Posterior cingulate gyrus (tissue), 11 donors: ENCODE measurements at places on chromosomes 3 and 15.

GRCh38 chr3:32960404-32961170 is 9.1 kb downstream of the CCR4 start:
- no peak for DNase-seq

DNA sequence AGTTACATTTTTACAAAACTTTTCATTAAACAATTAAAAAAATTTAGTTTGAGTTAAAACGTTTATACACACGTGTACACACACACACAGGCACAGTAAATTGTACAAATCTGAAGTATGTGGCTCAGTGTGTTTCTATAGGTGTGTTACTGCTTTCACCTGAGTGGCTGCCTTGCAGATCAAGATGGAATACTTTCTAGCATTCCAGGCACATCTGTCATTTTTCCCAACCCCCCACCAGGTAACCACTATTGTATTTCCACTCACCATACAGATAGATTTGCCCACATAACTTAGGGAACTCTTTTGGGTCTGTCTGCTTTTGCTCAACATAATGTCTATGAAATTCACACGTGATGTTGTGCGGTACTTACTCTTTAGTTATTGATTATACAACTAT is 141.1 kb downstream of the PTPRG start:
- DNase-seq: no peak

DNA sequence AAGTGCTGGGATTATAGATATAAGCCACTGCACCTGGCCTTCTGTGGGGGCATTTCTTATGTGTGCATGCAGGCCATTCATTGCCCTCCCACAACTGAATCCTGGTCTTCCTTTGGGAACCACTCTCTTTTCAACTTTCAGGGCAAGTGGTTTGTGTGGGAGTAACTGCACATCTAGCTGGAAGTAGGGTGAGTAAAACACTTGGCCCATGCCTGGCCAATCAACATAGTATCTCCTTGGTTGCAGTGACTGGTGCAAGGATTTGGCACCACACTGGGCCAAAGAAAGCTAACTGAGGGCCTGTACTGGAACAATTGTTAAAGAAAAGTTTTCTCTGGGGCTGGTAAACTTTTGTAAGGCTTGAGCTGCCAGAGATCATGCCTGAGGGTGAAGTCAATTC is 189.2 kb upstream of the FEZF2 start:
- no peak for DNase-seq

- no peak for DNase-seq
Observed at GRCh38 chr15:69713726-69714559, 261.3 kb downstream of the RPLP1 start.

DNA sequence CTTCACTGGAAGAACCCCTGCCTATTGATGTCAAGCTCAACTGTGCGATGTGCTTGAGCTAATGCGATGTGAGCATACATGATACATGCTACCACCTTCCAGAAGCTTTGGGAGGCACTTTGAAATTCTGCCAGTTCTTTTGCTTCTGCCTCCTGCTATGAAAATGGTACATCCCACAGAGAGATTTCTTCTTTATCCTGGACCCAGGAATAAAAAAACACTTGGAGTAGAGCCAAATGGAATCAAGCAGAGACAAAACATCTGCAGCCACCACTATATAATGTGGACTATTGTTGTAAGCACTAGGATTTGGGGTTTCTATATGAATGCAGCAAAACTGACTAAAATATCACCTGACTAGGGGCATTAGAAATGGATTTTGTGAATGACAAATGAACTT is 119.9 kb upstream of the GAP43 start:
- DNase-seq: no peak

GRCh38 chr15:57570994-57571393 is 20.7 kb upstream of the MYZAP start:
- DNase-seq: no peak

DNA sequence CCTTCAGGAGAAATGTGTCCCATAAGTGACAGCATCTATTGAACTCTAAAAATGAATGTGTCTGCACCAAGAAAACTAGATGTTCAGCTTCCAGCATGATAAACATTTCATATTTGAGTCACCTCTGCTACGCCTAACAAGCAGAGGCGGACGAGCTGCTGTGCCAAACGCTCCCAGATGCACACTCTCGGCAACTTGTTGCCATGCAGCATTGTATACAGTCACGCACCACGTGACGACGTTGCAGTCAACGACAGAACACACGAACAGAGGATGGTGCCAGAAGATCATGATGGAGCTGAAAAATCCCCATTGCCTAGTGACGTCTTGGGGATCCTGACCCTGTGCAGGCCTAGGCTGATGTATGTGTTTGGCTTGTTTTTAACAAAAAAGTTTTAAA is 137.5 kb downstream of the XXYLT1 start:
- DNase-seq: peak; percentile 65
